ENCODE measurements at places on chromosomes 13 and 19.

- peak; percentile 82 for DNase-seq
These were observed 14.4 kb downstream of the CAPN12 start for GRCh38 chr19:38729653-38730469.

- no peak for DNase-seq
These were observed 5.2 kb upstream of the ADPRHL1 start for GRCh38 chr13:113458253-113459065.

- no peak for DNase-seq
These were observed 80.3 kb upstream of the ARHGEF7 start for GRCh38 chr13:111034811-111035210.

DNA sequence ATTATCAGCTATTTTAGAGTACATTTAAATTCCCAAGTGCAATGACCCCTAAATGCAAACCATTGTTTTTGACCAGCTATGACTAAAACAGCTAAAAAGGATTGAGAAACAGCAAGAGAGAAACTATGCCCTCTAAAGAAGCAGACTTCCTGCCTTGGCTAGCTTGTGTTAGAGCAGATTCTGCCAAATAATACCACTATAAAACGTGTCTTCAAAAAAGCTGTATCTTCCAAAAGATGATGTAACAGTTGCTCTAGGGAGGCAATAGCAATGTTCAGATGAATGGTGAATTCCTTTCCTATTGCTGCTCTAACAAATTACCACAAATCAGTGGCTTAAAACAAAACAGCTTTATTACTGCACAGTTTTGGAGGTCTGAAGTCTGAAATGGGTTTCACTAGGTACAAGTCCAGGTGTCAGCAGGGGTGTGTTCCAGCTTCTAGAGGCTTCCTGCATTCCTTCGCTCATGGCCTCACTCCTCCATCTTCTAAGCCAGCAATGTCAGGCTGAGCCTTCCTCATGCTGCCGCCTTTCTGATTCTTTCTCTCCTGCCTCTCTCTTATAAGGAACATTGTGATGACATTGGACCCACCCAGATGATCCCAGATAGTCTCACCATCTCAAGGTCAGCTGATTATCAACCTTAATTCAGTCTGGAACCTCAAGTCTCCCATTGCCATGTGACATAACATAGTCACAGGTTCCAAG lies 84.5 kb downstream of the LRRC63 start:
- DNase-seq, result peak; percentile 37

DNA sequence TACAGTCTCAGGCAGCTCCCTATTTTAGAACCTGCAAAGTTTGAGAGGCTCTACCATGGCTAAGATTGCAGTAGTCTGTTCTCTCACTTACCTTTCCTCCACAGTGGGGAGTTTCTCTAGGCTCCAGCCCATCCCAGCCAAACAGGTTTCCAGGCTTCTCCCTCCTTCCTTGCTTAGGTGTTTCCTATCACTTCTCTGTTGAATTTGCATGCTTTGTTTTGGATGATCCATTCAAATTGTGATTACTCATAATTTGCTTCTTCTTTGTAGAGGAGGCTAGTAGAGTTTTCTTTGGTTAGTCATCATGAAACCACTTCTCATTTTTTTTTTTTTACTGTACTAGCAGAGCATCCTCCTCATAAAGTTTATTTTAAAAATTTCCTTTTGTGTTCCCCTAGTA lies 1242.2 kb upstream of the MIR17HG start:
- no peak for DNase-seq

GRCh38 chr13:96542986-96543385 lies 451.3 kb downstream of the OXGR1 start:
- no peak for DNase-seq

DNA sequence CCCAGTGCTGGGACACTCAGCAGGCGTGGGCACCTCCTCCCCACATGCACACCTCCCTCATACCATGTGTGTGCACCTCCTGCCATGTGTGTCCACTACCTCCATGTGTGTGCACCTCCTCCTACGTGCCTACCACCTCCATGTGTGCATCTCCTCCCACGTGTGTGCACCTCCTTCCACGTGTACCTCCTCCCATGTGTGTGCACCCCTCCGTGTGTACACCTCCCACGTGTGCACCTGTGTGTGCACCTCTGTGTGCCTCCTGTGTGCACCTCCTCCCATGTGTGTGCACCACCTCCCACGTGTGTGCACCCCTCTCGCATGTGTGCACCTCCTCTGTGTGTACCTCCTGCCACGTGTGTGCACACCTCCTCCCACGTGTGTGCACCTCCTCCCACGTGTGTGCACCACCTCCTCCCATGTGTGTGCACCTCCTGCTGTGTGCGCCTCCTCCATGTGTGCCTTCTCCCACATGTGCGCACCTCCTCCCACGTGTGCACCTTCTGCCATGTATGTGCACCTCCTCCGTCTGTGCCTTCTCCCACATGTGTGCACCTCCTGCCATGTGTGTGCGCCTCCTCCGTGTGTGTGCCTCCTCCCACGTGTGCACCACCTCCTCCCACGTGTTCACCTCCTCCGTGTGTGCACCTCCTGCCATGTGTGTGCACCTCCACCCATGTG lies 6.1 kb upstream of the C13orf46 start:
- no peak for DNase-seq

DNA sequence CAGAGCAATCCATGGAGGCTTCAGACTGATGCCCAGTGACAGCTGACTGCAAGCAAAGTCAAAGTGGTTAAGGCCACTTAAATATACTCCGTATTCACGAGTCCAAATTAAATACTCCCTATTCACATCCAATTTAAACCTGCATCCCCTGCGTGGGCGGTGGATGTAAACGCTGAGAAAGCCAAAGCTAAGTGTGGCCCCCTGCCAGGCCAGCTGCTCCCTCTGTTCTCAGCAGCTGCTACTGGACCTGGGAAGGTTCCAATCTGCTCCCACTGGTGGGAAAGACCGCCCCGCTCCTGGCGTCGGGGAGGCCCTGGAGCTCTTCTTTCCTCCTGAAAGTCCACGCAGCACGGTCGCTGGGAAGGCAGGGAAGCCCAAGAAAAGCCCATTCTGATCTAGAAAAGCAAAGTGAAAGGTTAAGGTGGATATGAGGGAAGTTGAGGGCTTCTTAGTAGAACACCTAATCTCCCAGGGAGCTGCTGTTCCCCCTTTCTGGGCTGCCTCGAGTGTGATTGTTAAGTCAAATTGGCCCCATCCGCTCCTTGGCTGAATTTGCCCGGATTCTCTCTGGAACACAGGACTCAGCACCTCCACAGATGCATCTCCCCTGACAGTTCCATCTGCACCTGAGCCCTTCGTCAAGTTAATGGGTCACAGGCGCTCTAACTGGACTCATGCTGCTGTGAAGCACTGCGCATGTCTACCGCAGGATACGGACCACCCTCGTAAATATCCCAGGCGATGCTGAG lies 205.5 kb downstream of the USP12 start:
- DNase-seq, result no peak

DNA sequence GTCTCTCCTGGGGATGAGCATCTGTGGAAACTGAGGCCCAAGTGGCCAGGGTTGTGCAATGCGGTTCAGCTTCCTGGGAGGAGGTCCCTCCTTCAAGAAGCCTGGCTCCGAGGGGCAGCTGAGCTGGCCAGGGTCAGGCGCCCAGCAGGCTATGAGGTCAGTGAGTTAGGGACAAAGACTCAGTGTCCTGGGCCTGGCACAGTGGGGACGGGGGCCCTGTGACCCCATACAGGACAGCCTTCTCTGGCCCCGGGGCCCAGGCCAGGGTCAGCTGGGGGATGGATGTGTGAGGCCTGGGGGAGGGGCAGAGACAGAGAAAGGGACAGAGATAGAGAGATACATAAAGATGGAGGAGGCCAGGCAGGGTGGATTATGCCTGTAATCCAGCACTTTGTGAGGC lies 3.0 kb upstream of the IL12RB1 start:
- DNase-seq, result no peak

GRCh38 chr19:57566396-57567265 lies 7.0 kb upstream of the ZNF550 start:
- no peak for DNase-seq

DNA sequence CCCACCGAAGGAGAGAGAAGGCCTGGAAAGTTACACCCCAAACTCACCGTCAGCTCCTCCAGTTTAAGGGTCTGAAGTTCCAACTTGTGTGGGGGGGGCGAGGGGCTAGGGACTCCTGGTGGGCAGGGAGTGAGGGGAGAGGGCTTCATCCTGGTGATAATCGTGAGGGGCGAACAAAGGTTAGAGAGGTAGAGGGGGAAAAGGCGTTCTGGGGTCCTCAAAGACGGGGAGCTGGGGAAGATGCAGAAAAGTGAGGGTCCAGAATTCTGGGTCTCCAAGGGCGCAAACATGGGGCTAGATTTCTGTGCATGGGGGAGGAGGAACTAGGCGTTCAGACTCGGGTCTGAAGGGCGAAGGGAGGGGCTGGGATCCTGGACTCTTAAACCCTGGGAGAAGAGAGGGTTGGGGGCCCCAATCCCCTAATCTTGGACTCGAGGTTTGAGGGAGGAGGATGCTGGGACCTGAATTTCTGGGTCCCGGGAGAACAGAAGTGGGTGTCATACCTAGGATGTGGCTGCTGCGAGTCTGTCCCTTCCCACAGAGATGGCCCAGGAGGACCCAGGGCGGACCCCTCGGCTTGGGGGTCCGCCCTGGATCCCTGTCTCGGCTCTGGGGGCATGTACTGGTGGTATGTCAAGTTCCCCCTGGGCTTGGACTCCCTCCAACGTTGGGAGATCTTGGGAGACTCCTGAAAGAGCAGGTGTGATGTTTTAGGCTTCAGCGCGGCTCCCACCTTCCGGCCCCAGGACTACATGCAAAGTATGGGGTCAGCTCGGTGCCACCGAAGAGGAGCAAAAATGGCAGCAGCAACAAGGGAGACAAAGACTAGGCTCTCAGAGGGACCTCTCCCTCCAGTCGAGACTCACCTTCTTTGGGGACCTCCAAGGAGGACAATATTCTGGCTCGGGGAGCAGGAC lies 4.5 kb downstream of the MAMSTR start:
- no peak for DNase-seq

- no peak for DNase-seq
These were observed 149.7 kb downstream of the KATNAL1 start for GRCh38 chr13:30157616-30157993.

DNA sequence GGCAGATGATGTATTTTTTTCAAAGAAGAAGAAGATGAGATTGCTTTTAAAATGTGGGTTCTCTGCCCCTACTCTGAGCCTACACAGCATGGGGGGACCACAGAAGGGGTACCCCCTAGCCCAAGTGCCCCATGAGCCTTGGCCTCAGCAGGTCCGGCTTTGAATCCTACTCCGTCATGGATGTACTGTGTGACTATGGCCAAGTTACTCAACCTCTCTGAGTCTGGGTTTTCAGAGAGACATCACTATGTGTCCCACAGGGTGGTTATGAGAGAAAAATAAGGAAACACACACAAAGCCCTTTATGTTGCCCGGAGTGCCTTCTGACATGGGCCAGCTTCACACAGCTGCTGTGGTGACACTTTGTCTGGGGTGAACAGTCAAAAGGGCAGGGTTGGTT lies 92.0 kb downstream of the KCTD15 start:
- DNase-seq, result no peak

GRCh38 chr13:50645092-50645491 lies 198.4 kb downstream of the DLEU7 start:
- no peak for DNase-seq

- no peak for DNase-seq
These were observed 25.3 kb downstream of the CAPN12 start for GRCh38 chr19:38718747-38719543.

DNA sequence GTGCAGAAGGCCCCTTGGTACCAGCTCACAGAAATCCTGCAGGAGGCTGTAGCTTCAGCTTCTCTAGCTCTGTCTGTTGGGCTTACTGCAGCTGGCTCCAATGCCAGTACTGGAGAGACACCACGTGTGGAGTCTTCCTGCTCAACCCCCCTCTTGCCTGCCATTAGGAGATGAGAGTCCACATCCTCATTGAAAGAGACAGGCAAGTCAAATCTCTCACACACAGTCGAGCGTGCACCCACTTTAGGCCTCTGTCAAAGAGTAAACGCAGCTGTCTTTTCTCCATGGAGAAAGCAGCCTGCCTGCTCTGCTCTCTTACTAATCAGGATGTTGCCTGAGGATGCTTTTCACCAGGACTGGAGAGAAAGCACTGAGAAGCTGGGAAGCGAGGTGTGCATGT lies 523.0 kb upstream of the NBEA start:
- no peak for DNase-seq

GRCh38 chr13:59680429-59681024 lies 483.2 kb downstream of the DIAPH3 start:
- no peak for DNase-seq

DNA sequence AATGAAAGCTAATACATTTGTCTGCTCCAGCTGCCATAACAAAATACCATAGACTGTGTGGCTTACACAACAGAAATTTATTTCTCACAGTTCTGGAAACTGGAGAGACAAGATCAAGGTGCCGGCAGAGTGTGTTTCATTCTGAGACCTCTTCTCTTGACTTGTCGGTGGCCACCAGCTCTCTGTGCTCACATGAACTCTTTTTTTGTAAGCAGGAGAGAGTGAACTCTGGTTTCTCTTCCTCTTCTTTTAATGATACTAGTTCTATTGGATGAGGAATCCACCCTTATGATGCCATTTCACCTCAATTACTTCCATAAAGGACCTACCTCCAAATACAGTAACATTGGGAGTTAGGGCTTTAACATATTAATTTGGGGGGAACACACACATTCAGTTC lies 11.7 kb downstream of the KCTD12 start:
- no peak for DNase-seq

GRCh38 chr19:50632151-50632835 lies 7.4 kb downstream of the SYT3 start:
- DNase-seq, result no peak

GRCh38 chr13:47774671-47774994 lies 226.4 kb downstream of the SUCLA2 start:
- DNase-seq, result no peak

DNA sequence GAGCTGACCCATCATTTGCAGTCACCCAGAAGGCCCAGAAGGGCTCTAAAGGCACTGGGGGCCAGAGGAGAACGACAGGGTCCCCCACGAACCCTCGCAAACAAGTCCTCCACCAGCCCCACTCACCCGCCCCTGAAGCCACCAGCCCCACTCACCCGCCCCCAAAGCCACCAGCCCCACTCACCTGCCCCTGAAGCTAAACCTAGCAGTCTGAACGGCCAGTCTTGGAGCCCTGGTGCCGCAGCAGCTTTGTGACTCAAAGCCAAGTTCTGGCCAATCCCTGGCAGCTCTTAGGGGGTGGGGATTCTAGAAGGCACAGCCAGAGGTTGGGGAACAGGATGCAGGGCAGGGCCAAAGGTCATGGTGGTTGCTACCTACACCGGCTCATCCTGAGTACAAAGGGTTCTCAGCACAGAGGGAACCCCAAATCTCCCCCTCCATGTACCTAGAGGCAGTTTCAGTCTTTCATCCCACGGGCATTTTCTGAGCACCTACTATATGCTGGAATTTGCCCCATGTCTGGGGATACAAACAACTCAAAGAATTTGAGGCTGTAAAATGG lies at the start of gene IQCN:
Gene IQCN, minus strand, starts transcription at position 234 of the 562 bp plus-strand sequence. CDS start 4,974 bp downstream, outside the sequence.
- DNase-seq, result peak; percentile 62
